Effector memory CD8-positive, alpha-beta T cell (primary cell): ENCODE measurements at places on chromosomes 16 and 17.

DNA sequence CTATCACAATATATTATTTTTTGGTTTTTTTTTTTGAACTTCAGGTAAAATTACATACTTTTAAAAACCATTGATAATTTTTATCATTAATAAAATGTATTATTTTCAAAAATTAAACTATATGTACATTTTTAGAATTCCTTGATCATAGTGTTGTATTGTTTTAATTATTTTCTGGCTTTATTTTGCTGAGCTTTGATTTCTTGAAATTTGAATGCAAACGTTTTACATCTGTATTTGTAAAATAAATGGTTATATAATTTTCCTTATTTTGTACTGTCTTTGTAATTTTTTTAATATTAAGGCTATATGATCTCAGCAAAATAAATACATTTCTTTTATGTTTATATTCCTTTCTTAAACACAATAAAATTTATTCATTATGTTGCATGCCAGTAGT, 125.6 kb downstream of the KIF2B start:
- no peak overlapping the region for H3K4me3 ChIP-seq
- no peaks in the 10 kb centered on the region for H3K36me3 ChIP-seq
- H3K4me1 ChIP-seq, result no peaks in the 10 kb centered on the region
- DNase-seq, result no peak

- no peak for DNase-seq
- peak overlapping the region; percentile 99 for H3K4me3 ChIP-seq
These were observed 1.2 kb downstream of the LAT start for GRCh38 chr16:28986046-28986445.

DNA sequence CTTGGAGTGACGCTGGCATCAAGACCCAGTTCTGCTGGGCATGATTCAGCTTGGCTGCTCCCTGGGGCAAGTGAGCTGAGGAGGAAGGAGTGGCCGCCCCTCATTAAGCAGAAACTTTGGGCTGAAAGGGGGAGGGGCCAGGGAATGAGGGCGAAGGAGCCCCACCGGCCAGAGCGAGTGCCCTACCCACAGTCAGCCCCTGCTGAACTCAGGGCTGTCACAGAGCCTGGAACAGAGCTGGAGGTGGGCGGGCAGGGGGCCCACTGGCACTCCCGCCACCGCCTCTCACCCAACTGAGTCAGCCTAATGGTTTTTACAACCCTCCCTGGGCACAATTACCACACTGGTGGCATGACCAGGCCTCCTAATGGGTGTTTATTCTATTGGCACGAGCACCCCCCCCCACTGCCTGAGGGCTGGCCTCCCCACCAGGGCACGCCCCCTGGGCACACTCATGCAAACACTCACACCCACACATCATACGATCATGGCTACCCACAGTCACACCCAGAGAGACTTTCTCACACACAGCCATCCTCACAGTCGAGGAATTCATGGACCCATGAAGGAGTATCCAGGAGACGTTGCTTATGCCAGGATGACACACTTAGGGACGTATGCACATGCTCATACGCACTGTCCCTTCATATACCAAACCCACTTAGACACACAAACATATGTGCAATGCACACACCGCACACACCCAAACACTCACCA, 19.2 kb downstream of the UNC119 start:
- H3K27ac ChIP-seq, result no peak overlapping the region
- peaks cover 5% of the 10 kb centered on the region for H3K27me3 ChIP-seq
- no peak for DNase-seq

GRCh38 chr16:53549970-53550690, 47.1 kb upstream of the AKTIP start:
- peaks cover 4% of the 10 kb centered on the region for H3K36me3 ChIP-seq
- DNase-seq, result peak; percentile 42
- H3K4me1 ChIP-seq, result peaks cover 17% of the 10 kb centered on the region
- H3K4me3 ChIP-seq, result no peak overlapping the region
- H3K27ac ChIP-seq, result peak overlapping the region; percentile 73

GRCh38 chr17:58710948-58711552, 18.6 kb downstream of the RAD51C start:
- peaks cover 32% of the 10 kb centered on the region for H3K36me3 ChIP-seq
- no peak overlapping the region for H3K4me3 ChIP-seq
- no peaks in the 10 kb centered on the region for H3K4me1 ChIP-seq
- peak; percentile 27 for DNase-seq
- no peaks in the 10 kb centered on the region for H3K27me3 ChIP-seq

- no peaks in the 10 kb centered on the region for H3K4me1 ChIP-seq
- H3K27ac ChIP-seq, result no peak overlapping the region
- no peaks in the 10 kb centered on the region for H3K27me3 ChIP-seq
- peaks cover 9% of the 10 kb centered on the region for H3K36me3 ChIP-seq
These were observed 24.4 kb downstream of the CCDC57 start for GRCh38 chr17:82188001-82188961.

GRCh38 chr16:89646906-89647305, 10.6 kb downstream of the CHMP1A start:
- peaks cover 58% of the 10 kb centered on the region for H3K36me3 ChIP-seq
- H3K4me3 ChIP-seq, result no peak overlapping the region
- DNase-seq, result no peak

- H3K27ac ChIP-seq, result no peak overlapping the region
- H3K4me3 ChIP-seq, result no peak overlapping the region
- H3K36me3 ChIP-seq, result no peaks in the 10 kb centered on the region
- peaks cover 4% of the 10 kb centered on the region for H3K4me1 ChIP-seq
These were observed 4.0 kb upstream of the MFAP4 start for GRCh38 chr17:19390951-19391350.

- H3K4me1 ChIP-seq, result no peaks in the 10 kb centered on the region
- peak within 1 kb of the TSS; percentile 74 for H3K4me3 ChIP-seq
- peaks cover 6% of the 10 kb centered on the region for H3K36me3 ChIP-seq
- DNase-seq, result peak; percentile 88
- H3K27ac ChIP-seq, result peak within 1 kb of the TSS; percentile 80
These were observed at the start of gene WDR90 for GRCh38 chr16:648781-649589. Gene WDR90, plus strand, starts transcription at chr16:649365. Its CDS starts 52 bp downstream, at chr16:649417.

- no peak overlapping the region for H3K27ac ChIP-seq
- peaks cover 2% of the 10 kb centered on the region for H3K4me1 ChIP-seq
- DNase-seq, result no peak
- peaks cover 12% of the 10 kb centered on the region for H3K36me3 ChIP-seq
These were observed 11.4 kb downstream of the IGFBP4 start for GRCh38 chr17:40454613-40454995.
